RWPE1 (cell line): ENCODE measurements at places on chromosomes 11 and 22.

DNA sequence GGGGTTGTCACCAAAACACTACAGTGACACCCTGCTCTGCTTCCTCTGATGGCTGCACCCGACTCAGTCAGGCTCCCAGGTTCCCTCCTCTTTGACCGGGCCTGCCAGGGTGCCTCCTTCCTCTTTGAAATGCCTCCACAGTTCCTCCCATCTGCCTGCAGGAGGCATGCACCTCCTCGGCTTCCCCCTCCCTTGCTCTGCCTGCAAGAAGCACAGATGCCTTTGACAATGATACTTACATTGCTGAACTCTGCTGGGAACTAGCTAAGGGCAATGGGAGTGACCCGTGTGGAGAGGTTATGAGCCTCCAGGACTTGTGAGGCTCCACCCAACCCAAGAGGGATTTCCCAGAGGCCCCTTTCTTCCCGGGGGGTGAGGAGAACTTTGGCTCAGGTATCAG, 674.1 kb downstream of the OPCML start:
- DNase-seq = no peak

DNA sequence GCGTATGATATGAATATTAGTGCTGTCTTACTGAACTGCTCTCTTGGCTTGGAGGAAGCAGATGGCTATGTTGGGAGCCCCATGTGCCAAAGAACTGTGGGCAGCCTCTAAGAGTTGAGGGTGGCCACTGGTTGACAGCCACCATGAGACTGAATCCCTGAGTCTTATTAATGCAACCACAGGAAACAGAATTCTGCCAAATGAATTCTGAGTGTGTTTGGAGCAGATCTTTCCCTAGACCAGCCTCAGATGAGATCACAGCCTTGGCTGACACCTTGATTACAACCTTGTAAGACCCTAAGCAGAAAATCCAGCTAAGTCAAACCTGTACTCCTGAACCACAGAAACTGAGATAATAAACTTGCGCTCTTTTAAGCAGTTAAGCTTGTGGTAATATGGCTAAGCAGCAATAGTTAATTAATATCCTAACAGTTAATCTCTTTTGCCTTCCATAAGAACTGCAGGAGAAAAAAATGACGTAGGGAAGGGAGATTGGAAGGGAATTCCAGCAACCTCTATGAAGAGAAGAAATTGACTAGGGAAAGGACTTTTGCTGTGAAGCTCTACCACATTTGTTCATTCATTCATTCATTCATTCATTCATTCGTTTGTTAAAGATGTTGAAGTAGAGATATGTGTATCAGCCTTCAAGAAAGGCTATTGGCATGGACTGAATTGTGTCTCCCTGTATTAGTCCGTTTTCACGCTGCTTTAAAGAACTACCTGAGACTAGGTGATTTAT, 26.8 kb downstream of the ADM start:
- DNase-seq = no peak

DNA sequence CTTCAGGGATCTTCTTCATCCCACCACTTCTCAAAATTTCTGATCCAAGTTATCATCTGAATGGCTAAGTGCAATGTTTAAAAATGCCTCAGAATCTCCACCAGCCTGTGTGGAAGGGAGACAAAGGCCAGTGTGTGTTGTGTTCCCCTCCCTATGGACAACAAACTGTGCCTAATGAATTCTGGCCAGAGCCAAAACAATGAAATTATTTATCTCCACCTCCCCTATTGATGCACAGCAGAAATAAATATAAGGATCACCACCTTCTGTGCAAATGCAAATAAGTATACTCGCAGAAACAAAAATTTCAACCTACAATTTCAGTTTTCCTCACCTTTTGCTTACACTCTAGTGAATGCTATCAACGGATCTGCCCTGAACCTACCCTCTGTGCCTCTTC, 75.8 kb downstream of the GAB2 start:
- DNase-seq = no peak

GRCh38 chr11:112280268-112281126, 19.8 kb upstream of the PLET1 start:
- DNase-seq = peak; percentile 82

- DNase-seq = no peak
Measured at GRCh38 chr22:37123649-37124048, 14.1 kb upstream of the TMPRSS6 start.

DNA sequence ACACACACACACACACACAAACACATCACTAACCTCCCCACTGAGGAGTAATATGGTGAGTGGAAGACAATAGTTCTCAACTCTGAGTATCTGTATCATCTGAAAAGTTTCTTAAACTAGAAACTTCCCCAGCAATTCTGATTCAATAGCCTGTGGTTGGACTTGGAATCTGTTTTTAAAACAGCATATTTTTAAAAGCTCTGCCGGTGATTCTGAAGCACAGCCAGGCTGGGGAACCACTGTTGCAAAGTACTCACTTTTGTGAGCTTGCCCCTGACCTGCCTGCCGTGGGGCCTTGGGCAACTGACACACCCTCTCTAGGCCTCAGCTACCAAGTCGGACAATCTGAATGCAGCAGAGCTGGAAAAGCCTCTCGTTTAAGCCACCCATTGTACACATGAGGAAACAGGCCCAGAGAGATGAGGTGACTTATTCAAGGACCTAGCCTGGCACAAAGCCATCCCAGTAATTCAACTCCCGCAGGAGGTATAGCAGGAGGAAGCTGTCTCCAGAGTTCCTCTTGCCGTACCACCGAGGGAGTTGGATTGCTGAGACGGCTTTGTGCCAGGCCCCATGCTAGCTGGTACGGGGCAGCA, 8.9 kb downstream of the SLC15A3 start:
- DNase-seq = no peak

DNA sequence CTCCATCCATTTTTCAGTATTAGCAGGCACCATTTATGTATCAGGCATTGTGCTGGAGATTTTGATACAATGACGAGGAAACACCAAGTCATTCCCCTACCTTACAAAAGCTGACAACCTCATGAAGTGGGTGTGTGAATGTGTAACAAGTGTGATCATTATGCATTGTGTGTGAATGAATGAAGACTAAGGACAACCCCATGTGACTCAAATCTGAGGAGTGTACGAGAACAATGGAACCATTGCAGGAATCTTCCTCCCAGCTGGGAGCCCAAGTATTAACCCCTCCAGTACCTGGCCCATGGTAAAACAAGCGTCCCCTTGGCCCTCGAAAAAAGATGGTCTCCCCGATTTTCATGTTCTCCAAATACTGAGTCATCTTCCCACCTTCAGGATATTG, 4.4 kb downstream of the CYB5R2 start:
- DNase-seq = no peak

- no peak for DNase-seq
Measured at GRCh38 chr11:16364254-16364653, 7.9 kb upstream of the SOX6 start.

DNA sequence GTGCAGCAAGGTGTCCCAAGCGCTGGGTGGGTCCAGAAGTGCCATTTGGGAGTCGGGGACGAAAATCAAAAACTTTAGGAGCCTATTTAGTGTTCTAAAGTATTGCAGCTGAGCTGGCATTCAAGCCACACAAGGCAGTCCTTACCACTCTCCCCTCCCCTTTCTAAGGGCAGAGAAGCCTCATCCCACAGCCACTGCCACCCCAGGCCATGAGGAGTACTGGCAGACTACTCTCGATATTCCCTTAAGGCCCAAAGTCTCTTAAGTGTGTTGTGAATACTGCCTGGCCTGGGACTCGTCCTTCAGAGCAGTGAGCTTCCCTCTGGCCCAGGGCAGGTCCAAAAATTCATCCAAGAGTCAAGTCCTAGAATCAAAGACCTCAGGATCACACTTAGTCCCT, 7.8 kb downstream of the FANCF start:
- DNase-seq = no peak

- DNase-seq = peak; percentile 17
Measured at GRCh38 chr11:19777039-19777376, 64.4 kb downstream of the NAV2 start.
